Activated CD4-positive, CD25-positive, alpha-beta regulatory T cell (primary cell): ENCODE measurements at places on chromosomes 1 and 21.

GRCh38 chr1:92482665-92483609 lies 3.8 kb downstream of the GFI1 start:
- no peak for DNase-seq

DNA sequence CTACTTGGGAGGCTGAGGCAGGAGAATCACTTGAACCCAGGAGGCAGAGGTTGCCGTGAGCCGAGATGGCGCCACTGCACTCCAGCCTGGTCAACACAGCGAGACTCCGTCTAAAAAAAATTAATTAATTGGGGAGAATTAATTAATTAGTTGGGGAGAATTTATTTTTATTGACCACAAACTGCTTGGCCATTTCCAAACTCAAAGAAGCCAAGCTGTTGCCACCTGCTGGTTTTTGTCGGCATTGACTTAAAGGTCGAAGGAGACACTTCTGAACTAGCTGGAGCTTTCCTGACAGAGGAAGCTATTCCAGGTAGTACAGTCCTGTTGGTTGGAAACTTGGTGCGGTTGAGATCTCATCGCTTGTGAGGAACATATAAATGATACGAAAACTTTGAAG lies 13.1 kb downstream of the MAP1LC3C start:
- no peak for DNase-seq

DNA sequence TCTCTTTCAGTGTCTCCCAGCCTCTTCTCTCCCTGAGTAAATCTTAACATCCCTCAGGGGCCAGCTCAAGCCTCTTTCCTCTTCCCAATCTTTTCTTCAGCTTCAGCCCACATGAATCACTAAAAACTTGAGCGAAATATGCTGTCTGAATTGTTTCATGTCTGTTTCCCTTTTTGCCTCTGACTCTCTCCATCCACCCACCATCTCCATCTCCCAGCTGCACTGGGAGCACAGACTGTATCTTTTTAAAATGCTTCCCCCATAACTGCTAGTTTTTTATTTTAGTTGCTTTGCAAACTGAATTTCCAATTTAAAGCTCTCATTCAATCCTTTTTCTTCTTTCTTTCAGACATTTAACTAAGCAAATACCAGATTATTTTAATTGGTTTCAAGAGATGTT lies 3.0 kb upstream of the AHCTF1 start:
- no peak for DNase-seq

DNA sequence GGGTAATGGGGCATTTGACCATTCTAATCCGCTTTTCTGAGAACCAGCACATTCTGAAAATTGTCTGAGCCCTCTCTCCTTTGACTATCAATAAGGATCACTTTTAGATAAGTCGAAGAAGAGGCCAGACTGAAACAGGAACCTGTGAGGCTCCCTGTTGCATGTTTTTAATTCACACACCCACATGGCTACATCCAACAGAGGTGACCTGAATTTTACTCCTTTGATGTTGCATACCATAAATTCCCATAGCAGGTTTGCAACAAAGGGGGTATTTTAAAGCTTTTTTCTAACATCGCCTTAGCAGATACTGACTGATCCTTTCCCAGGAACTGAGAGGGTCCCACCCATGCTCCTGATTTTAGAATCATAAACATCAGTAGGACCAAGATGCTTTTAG lies 450.8 kb downstream of the USP25 start:
- DNase-seq = no peak

DNA sequence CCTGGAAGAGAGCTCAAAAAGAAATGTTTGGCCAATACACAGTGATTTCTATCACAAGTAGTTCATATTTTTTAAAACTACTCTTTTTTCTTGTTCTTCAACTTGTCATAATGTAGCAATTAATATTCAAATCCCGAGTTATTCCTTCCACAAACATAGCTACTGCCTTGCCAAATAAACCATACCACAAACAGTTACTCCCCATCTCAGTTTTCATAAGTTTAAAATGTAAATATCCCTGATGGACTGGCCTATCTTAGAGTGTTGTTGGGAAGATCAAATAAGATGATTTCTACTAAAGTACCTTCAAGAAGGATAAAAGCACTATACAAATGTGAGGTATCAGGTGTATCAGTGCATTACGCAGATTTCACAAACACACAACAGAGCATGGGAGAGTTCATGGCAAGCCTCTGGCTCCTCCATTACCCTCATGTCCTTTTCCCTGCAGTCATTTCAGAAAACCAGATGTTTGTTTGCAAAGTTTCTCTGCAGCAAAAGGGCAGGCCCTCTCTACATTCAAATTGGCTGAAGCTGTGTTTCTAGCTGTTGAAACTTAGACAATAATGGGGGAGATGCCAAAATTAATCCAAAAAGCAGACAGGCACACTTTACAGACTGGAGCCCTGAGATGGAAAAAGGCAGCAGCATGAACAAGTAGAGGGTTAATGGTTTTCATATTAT lies 16.1 kb downstream of the WLS start:
- DNase-seq = no peak

DNA sequence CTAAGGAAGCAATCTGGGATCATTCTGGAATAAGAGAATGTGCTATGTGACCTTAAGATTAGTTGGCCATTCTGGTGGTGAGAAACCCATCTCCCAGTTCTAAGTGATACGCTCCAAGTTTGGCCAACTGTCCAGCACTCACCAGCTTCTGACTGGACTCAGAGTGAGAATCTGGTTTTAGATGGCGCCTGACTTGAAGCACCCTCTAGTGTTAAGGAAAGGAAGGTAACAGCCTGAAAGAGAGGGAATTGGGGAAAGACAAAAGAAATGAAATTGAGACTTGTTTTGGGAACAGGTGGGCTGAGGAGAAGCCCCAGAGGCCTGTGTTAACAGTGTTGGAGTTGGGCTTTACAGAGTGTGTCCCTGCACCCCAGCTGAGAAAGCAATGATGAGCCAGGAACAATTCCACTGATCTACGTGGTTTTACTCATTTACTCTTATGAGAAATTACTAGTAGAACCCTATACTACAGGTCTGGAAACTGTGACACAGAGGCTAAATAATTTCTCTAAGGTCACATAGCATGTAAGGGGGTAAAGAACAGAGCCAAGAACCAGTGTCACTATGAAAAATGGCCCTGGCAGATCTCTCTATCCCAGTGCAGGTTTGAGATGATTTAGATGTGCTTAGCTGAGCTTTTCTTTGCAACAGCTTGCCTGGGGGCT lies 9.3 kb upstream of the FCAMR start:
- DNase-seq = no peak

- no peak for DNase-seq
Measured at GRCh38 chr1:156400191-156400935, 31.4 kb downstream of the RHBG start.

DNA sequence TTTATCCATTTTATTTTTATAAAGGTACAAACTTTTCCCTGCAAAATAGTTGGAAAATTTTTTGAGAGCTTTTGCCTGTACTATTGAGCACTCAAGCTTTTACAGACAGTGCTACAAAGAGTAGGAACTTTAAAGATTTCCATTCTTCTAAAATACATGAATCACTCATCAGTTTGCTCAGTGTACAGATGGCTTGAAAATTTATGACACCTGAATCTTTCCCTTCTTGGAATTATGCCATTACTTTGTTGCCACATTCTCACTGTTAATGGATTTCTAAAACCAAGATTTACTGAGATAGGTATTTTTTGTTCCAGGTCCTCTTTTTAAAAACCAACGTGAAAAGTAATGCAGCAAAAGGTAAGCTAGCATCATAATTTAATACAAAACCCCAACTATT lies 76.0 kb downstream of the GPATCH2 start:
- no peak for DNase-seq

DNA sequence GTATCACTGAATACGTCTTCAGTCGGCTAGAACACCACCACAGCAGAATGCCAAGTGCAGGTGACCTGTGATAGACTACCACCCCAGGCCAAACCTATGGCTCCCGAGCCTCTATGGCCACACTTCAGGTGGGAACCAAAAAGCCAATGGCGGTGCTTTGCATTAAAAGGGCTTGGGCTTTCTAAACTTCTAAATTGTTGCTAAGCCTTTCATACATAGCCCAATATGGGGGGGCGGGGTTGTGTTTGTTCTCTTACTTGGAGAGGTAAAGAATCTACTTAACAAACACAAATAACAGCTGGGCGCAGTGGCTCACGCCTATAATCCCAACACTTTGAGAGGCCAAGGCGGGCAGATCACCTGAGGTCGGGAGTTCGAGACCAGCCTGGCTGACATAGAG lies 19.7 kb downstream of the USP48 start:
- DNase-seq = no peak

DNA sequence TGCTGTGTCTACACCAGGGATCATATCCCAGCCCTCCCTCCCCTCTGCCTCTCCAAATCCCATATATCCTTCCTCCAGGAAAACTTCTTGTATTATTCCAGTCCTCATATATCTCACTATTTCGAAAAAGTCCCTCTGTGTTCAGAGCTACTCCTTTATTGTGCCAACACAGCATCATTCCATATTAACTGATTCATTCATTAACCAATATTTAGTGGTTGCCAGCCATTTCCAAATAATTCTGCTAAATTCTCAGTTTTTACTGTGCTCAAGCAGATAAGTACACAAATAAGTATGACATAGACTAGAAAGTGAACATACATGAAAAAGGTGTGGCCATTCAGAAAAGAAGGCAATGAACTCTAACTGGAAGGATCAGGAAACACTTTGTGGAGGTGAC lies 241.6 kb upstream of the DUSP10 start:
- no peak for DNase-seq

GRCh38 chr1:53681977-53682685 lies 56.8 kb downstream of the GLIS1 start:
- no peak for DNase-seq

GRCh38 chr1:221069986-221070385 lies 190.7 kb downstream of the HLX start:
- no peak for DNase-seq

DNA sequence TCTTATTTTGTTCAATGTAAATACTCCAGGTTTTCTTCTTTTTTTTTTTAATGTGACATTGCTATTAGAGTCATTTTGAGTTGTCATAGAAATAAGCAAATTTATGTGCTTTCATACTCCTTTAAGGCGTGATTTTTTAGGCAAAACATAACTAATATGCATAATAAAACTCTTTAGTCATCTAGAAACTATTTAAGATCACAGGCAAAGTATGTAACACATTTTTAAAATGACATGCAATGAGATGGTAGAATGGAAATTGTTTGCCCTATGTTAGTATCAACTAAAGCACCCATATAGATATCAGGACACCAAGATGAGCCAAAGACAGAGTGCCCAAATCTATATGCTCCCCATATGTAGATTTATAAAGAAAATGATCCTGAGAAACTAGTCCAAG lies 41.5 kb upstream of the SGIP1 start:
- DNase-seq = no peak

DNA sequence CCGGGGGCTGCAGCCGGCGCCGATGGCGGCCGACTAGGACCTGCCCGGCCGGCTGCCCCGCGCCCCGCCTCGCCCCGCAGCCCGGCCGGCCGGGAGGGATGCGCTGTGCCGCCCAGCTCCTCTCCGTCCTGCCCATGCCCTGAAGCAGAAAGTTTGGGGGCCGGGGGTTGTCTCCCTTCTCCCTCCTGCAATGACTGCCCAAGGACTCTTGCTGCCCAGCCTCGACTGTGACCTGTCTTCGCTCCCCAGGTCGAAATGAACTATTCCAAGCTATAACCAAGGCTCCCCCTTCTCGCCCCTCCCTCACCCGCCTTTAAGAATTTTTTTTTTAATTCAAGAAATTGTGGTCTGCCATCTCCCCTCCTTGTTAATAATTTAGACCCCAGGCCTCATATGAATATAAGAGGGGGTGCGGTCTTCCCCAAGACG lies 361 bp downstream of the TMCC2 start:
- DNase-seq = no peak

GRCh38 chr1:81920245-81920740 lies 119.6 kb downstream of the ADGRL2 start:
- DNase-seq = no peak

DNA sequence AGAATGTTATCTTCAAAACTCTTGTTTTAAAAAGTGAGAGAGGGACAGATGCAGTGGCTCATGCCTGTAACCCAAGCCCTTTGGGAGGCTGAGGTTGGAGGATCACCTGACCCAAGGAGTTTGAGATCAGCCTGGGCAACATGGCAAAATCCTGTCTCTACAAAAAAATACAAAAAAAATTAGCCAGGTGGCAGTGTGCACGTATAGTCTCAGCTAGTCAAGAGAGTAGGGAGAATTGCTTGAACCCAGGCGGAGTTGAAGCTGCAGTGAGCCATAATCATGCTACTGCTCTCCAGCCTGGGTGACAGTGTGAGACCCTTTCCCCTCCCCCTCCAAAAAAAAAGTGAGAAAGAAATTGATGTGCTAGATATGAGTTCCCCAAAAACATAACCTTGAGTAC lies 131.0 kb downstream of the KCNT2 start:
- DNase-seq = no peak

DNA sequence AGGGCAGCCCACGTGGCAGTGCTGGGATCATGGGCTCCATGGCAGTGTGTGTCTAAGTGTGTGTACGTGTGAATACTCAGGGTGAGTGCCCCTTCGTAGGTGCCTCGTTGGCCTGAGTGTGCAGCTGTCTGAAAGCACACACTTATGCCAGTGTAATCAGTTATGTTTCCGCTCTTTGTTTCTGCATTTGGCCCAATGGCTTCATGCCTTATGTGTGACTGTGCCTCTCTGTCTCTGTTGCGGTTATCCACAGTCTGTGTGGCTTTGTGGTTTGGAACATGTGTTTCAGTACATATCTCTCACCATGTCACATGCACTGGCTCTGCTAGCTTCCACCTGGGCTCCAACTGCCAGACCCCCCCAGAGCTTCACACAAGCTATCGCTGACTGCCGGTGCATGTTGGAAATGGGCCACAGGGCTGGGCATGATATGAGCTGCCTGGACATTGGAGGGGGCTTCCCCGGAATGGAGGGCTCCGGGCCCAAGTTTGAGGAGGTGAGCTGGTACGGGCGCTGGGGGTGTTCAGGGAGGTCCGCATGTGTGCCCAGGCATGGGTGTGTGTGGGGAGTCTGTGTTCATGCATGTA lies 70.3 kb upstream of the TINAGL1 start:
- no peak for DNase-seq

GRCh38 chr21:29151931-29152330 lies 21.5 kb downstream of the MAP3K7CL start:
- no peak for DNase-seq

DNA sequence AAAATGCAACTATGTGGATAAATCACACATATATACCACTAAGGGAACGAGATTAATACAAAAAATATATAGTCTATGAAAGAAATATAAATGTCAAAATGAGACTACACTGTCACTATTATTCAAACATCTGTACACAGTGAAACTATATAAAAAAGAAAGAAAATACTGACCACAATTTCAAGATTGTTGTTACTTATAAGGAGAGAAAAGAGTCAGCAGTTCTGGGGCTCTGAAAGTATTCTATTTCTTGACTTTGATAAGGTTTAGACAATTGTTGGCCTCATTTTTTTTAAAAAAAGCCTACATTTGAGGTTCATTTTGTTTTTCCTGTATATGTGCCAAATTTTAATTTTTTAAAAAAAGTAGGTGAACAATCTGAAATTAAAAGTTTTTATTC lies 319.3 kb upstream of the CHRM3 start:
- no peak for DNase-seq
